Ammon's horn (tissue), 1 donor: ENCODE measurements at places on chromosomes 12 and 14.

DNA sequence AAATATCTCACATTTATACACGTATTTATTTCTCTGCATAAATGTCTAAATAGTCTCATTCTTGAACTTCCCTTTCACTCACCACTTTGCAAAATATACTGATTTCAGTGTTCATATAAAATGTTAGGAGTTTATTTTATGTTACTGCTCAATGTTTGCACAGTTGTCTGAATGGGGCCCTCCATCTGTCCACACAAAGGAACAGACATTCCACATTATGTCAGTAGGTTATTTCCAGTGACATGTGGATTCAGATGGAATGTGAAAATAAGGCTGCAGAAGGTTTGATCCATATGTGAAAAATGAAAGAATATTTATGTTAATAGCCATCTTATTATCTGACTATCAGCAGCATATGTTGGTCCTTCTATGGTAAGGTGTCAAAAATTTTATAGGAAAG, 994.4 kb upstream of the SEL1L start:
- DNase-seq = peak; percentile 2

GRCh38 chr14:31703056-31703455, 141.9 kb downstream of the NUBPL start:
- DNase-seq = no peak

DNA sequence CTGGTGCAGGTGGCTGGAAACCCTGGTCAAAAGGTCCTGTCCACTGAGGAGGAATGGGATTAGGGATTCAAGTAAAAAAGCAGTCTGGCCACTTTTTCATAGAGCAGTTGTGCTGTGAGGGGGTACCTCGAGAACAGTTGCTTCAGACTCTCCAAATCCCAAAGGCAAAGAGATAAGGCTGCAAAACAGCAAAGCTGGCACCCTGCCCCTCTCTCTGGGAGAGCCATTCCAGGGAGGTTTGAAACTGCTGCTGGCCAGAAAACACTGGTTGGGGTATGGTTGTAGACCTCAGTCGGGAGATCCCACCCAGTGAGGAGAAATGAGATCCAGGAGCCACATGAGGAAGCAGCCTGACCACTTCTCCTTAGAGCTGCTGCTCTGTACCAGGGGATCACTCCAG, 137.3 kb downstream of the CEP83 start:
- DNase-seq = no peak

GRCh38 chr14:32896979-32897697, 41.5 kb upstream of the NPAS3 start:
- peak; percentile 49 for DNase-seq

DNA sequence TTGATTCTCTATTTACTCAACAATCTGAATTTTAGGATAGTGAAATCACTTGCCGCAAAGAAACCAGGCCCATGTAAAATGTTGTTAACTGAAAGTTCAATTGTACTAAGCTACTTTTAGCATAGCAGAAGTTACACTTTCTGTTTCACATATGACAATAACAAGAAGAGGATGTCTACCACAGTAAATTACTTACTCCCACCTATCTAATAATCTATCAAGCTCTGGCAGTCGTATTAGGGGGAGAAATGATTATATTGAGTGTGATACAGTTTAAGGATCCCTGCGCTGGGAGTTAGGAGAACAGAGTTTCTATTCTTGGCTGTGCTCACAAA, 66.5 kb upstream of the CAND1 start:
- DNase-seq = no peak

- no peak for DNase-seq
Observed at GRCh38 chr14:94386085-94387031, 2.0 kb downstream of the SERPINA1 start.

GRCh38 chr12:47797441-47797840, 22.3 kb downstream of the HDAC7 start:
- DNase-seq = no peak

GRCh38 chr14:100778951-100779690, 46.8 kb upstream of the MEG3 start:
- DNase-seq = no peak

DNA sequence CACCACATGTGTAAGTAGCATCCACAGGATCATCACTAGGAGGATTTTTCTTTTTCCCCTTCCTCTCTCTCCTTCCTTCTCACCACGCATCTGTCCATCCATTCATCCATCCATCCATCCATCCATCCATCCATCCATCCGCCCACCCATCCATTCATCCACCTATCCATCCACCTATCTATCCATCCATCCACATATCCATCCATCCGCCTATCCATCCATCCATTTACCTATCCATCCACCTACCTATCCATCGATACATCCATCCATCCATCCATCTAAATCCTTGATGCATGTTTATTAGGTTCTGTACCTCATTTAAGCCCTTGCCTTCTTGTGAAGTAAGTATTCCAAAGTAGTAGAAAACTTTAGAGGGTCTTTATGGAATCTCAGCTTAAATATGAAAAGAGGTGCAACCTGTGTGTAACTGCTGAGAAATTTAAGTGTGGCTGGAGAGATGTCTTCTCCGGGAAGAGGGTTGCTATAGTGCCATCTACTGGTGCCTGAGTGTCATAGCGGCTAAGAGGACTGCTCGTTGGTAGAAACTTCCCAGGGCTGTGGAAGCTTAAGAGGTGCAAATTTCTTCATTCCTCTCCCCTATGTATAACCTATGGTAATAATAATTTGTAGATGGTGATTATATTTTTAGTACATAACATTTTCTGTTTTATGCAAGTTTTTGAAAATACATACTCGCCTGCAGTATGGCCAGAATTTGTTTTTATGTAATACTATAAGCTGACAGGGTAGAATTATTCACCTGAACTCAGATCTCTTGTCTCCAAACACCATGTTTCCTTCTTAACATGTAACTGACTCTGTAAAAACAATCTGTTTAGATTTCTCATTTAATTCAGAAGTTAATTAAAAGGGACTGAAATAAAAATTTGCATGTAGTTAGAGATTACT, 46.0 kb downstream of the MYO1H start:
- peak; percentile 71 for DNase-seq
